ENCODE measurements at places on chromosomes 4 and X. TPM values are rescaled to one million over a fixed set of nuclear protein-coding genes. Genes with fewer than 3 reads are reported as not detected.

CDX4 gene
- 0.92 TPM for total RNA-seq

GRCh38 chr4:148831945-148832344 is 389.7 kb upstream of the NR3C2 start:
- DNase-seq: no peak

DNA sequence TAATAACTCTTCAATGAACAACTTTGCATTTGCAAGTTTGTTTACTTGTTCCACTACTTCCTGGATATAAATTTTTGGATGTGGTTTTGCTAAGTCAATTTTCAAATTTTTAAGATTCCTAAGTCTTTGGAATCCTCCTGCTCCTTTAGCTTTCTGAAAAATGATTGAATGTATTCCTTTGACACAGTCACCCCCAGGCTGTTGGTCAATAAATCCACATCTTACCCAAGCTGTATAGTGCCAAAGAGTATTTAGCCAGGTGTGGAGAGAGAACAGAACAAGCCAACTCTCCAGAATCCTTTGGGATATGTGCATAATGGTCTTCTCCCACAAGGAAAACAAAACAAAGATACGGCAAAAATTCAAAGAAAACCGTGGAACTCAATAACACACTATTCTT is 56.9 kb upstream of the INTU start:
- no peak for DNase-seq

DNA sequence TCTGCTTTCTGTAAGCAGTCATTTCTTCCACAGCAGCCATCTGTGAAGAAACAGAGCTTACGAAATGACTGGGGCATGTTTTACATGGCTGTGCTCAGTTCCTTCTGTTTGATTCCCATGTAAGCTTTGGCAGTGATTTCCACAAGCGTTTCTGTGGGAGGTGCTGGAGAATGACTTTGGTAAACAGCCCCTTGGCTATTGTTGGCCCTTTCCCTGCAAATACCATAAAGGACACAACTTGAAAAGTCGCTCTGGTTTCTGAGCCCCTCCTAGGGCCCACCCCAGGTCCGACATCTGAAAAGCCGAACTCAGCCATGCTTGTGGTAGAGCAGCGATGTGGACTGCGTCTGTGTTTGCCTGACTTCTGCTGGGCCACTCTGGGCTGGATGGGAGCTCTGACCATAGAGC is 3.7 kb downstream of the LIMCH1 start:
- no peak for DNase-seq

DNA sequence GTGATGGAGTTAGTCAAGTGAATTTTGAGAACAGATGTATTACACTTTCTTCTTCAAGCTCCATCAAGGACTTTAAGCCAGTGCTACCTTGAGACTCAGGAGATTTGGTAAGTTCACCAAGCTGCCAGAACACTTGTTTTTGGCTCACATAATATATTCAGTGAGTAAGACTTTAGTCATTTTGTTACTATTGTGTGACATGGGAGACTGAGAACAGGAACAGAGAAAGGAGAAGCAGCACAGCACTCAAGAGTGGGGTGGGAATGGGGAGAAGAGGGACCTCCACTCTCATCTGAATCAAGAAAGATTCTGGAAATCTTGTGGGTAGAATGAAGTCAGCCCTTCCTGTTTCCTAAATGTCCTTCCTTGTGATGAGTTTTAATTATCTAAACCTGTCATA is 87.3 kb upstream of the TET2 start:
- no peak for DNase-seq

PPEF2 gene
- not detected for total RNA-seq

PGRMC2 gene
- 29.3 TPM for total RNA-seq

GRCh38 chr4:77336411-77337142 is 179.6 kb downstream of the CCNG2 start:
- no peak for DNase-seq

ADAMTS3 gene
- 2.0 TPM for total RNA-seq

GRCh38 chr4:155982736-155983385 is 29.2 kb upstream of the CTSO start:
- DNase-seq: no peak

- DNase-seq: no peak
These were observed 81.9 kb downstream of the FAM114A1 start for GRCh38 chr4:38949411-38950051.

GRCh38 chr4:102441978-102442911 is 58.9 kb upstream of the NFKB1 start:
- no peak for DNase-seq

FGD1 gene
- total RNA-seq: 8.8 TPM

DNA sequence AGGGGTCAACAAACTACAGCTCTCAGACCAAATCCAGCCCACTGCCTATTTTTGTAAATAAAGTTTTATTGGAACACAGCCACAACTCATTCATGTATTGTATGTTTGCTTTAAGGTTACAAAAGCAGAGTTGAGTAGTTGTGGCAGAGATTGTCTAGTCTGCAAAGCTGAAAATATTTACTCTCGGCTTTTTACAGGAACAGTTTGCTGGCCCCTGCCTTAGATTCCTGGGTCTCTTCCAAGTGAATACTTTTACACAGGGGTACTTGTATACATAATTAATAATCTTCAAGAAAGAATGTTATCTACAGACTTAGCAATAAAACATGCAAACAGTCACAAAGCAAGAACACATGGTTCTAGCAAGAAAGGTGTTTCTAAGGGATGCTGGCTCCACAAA is 154.2 kb downstream of the AMELX start:
- no peak for DNase-seq

GRCh38 chrX:57137501-57137900 is 304 bp upstream of the SPIN2A start:
- DNase-seq: peak; percentile 7

DNA sequence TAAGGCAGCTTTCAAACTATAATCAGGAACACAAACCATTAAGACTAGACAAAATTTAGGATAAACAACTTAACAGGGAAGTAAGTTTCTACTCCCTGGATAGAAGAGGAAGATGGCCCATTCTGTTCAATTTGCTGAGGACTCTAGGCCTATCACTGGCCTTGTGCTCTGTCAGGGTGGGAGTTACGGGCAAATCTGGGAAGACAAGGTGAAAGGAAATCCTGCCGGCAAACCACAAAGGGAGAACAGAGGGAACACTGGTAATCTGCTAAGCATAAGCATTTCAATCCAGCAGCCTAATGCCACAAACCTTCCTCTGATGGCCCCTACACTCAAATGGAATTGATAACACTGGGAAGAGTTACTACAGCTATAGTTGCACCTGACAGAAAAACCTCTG is 8.3 kb downstream of the GPR82 start:
- peak; percentile 22 for DNase-seq

GRCh38 chr4:55807556-55807955 is 12.0 kb upstream of the EXOC1L start:
- no peak for DNase-seq

IL3RA gene
- total RNA-seq: not detected

- no peak for DNase-seq
These were observed 85.4 kb downstream of the PPEF1 start for GRCh38 chrX:18792828-18793227.

ALB gene
- 0.96 TPM for total RNA-seq

NAP1L5 gene
- 6.9 TPM for total RNA-seq

UGT2A3 gene
- not detected for total RNA-seq

GYG2 gene
- total RNA-seq: 44.4 TPM

- no peak for DNase-seq
These were observed 245.8 kb upstream of the DIAPH2 start for GRCh38 chrX:96438803-96439202.

DNA sequence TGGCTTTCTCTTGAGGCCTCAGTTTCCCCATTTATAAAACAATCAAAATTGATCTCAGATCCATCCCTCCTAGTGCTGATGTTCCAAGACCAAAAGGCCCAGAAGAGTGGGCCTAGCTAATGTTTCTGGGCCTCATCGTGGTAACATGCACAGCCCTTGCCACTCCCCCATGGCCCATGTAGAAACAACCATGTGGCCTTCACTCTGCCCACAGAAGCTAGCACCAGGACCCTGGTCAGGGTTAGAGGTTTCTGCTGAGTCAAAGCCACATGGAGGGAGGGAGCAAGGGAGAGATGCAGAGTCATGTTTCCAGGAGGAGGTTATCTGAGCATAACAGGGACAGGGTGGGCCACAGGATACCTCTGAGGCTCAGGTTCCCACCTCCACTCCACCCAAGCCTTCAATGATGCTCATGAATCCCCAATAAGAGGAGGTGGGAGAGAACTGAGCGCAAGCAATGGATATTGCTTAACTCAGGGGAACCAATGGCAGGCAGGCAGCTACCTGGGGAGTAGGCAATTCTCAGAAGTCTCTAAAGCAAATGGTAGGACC is 16.9 kb downstream of the OTUD5 start:
- DNase-seq: no peak

Measured in neural progenitor cell (in vitro differentiated cells).